Bladder microvascular endothelial cell (primary cell): ENCODE measurements at places on chromosomes 11 and 22. TPM values are rescaled to one million over a fixed set of nuclear protein-coding genes. Genes with fewer than 3 reads are reported as not detected.

The SERPIND1 gene
- under 0.01 TPM in 1 of 2 replicates, not detected in the other for total RNA-seq

The TMEM191C gene
- total RNA-seq: 0.63 and 1.9 TPM in 2 replicates

The LINC01488 gene
- under 0.01 TPM in 1 of 2 replicates, not detected in the other for total RNA-seq

The DRD2 gene
- total RNA-seq: not detected in 2 replicates

The AGBL2 gene
- total RNA-seq: 0.31 and 0.32 TPM in 2 replicates

The WBP2NL gene
- total RNA-seq: 0.16 and 0.31 TPM in 2 replicates

The SEPTIN3 gene
- under 0.01 and 0.06 TPM in 2 replicates for total RNA-seq

The KRTAP5-11 gene
- not detected in 2 replicates for total RNA-seq

The SLC37A2 gene
- 0.57 and 0.65 TPM in 2 replicates for total RNA-seq

The IL17REL gene
- not detected in 2 replicates for total RNA-seq

The ACCS gene
- 5.5 and 8.3 TPM in 2 replicates for total RNA-seq

The XRCC6 gene
- total RNA-seq: 304 and 336 TPM in 2 replicates

The CYB5R2 gene
- total RNA-seq: 0.06 and 1.9 TPM in 2 replicates

The ZC3H12C gene
- total RNA-seq: 10.0 and 24.0 TPM in 2 replicates

The FBLN1 gene
- total RNA-seq: 0.16 and 1.1 TPM in 2 replicates

The DNAJB7 gene
- total RNA-seq: not detected in 2 replicates

The MMP1 gene
- total RNA-seq: 32.1 and 734 TPM in 2 replicates

The SYCE3 gene
- not detected in 2 replicates for total RNA-seq

The OR5B2 gene
- not detected in 2 replicates for total RNA-seq

The MFRP gene
- total RNA-seq: under 0.01 TPM in 1 of 2 replicates, not detected in the other

The GAS2L1 gene
- total RNA-seq: 14.9 and 26.6 TPM in 2 replicates

The MAPK8IP2 gene
- total RNA-seq: 0.32 and 0.38 TPM in 2 replicates

The OR51Q1 gene
- not detected in 2 replicates for total RNA-seq

The HEPHL1 gene
- not detected in 2 replicates for total RNA-seq

The SCT gene
- total RNA-seq: not detected in 2 replicates

The MISFA gene
- total RNA-seq: under 0.01 and 0.82 TPM in 2 replicates

The CTSW gene
- under 0.01 TPM in 1 of 2 replicates, not detected in the other for total RNA-seq

The RAB36 gene
- 0.32 and 0.88 TPM in 2 replicates for total RNA-seq

The PAX6 gene
- 0.13 TPM in 1 of 2 replicates, not detected in the other for total RNA-seq

The OR51B4 gene
- not detected in 2 replicates for total RNA-seq

The C11orf54 gene
- total RNA-seq: 9.4 and 20.2 TPM in 2 replicates

The TLCD5 gene
- total RNA-seq: 3.4 and 10.9 TPM in 2 replicates

The ARL2 gene
- total RNA-seq: 120 and 126 TPM in 2 replicates

The KRTAP5-9 gene
- not detected in 2 replicates for total RNA-seq

The TUBA8 gene
- total RNA-seq: 0.32 and 1.0 TPM in 2 replicates

The ELF5 gene
- total RNA-seq: not detected in 2 replicates

The PKNOX2 gene
- not detected in 2 replicates for total RNA-seq

The TBX1 gene
- 0.81 and 98.6 TPM in 2 replicates for total RNA-seq

The OR9G4 gene
- total RNA-seq: not detected in 2 replicates

The TREH gene
- not detected in 2 replicates for total RNA-seq

The RAB3IL1 gene
- 1.6 and 2.8 TPM in 2 replicates for total RNA-seq

The ASPHD2 gene
- 0.81 and 2.0 TPM in 2 replicates for total RNA-seq

The PSMC3 gene
- total RNA-seq: 210 and 222 TPM in 2 replicates

The SYVN1 gene
- total RNA-seq: 7.3 and 32.0 TPM in 2 replicates

The SLC17A6 gene
- total RNA-seq: not detected in 2 replicates

The TRIM49 gene
- not detected in 2 replicates for total RNA-seq
